Inflammatory macrophage treated with lipopolysaccharide for 4 hours (primary cell): ENCODE measurements at places on chromosomes 4 and X.

- no peak for DNase-seq
Observed at GRCh38 chrX:17828171-17828570, 32.9 kb downstream of the RAI2 start.

DNA sequence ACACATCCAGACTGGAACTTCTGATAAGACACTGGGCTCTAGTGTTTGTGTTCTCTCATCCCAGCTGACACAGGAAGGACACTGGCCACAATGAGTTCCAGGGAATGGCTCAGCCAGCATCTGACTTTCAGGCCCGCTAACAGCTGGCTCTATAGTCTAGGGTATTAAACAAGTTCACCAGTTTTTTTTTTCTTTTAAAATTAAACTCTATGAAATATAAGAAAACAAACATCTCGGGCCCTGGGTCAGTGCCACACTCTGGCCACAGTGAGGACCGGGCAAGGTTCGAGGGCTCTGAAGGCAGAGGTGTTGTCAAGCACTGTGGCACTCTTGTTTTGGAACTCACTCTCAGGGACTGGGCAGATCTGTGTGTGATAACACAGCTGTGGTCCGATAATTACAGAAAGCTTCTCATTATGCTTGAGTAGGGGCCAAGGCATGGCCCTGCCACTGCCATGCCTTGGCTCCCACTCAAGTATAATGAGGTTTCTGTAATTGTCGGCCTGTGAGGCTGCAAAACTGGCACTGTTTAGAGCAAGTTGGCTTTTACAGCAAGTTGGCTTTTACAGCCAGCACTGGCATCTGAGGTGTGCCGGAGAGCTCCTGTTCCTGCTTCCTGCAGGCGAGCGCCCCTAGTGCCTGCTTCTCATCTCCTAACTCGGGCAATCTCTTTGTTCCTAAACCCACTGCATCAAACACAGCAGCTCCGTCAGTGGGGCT, 62.8 kb downstream of the PPP1R2C start:
- no peak for DNase-seq

GRCh38 chr4:115374621-115375020, 261.2 kb upstream of the NDST4 start:
- no peak for DNase-seq

DNA sequence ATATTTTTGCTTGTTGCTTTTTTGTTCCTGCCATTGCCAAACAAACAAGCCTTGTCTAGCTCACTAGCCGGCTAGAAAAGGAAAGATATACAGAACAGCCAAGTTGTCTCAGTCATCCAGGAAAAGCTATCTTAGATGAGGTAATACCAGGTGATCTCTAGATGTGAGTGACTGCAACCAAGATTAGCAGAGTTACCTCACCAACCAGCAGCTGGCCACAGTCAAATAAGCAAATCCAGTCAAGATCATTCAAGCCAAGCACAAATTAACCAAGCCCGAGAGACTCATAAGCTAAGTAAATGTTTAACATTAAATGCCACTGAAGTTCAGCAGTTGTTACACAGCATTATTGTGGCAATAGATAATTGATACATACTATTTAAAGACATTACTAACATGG, 108.6 kb downstream of the CENPC start:
- DNase-seq = no peak

GRCh38 chrX:133645977-133646718, 230.9 kb upstream of the GPC4 start:
- DNase-seq = peak; percentile 86

GRCh38 chrX:107574054-107574683, 54.1 kb upstream of the PRPS1 start:
- DNase-seq = peak; percentile 1

GRCh38 chr4:67556436-67556835, 2.1 kb upstream of the STAP1 start:
- peak; percentile 83 for DNase-seq

GRCh38 chr4:137677863-137678262, 145.6 kb upstream of the PCDH18 start:
- DNase-seq = no peak

- DNase-seq = peak; percentile 46
Observed at GRCh38 chr4:151865744-151866591, 105.2 kb upstream of the GATB start.

DNA sequence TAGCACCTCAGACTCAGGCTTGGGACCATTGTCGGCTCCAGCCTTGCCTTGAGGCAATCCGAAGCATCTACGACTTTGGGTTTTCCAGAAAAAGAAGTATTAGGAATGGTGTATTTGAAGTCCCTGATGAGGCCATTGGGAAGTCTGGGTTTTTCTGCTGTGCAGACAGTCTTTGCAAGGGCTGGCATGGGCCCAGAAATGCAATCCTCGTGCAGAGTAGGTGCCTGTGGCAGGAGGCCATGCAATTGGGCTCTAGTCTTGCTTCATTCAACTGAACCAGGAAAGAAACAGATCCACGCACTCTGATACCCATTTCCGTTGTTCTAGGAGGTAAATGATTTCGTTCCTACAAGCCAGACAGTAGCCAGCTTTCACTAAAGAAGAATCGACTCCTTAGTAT, 12.4 kb downstream of the ZFP92 start:
- no peak for DNase-seq

DNA sequence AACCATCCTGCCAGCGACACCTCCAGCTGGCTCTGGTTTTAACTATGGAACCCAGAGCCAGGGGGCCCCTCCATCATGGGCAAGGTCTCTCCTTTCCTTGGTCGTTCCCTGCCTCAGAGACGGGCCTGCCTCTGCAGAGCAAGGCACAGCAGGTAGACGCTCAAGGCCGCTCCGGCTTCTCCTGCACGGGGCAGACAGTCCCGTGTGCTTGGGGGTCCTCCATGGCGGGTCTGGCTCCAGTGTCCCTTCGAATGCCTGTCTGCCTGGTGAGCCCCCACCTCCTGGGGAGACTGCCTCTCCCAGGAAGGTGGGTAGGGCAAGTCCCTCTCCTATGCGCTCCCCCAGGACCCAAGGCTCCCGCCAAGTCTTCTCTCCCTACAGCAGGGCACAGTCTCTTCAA, 71.5 kb downstream of the ACOX3 start:
- DNase-seq = no peak

GRCh38 chr4:5845035-5845905, 47.6 kb downstream of the CRMP1 start:
- no peak for DNase-seq

DNA sequence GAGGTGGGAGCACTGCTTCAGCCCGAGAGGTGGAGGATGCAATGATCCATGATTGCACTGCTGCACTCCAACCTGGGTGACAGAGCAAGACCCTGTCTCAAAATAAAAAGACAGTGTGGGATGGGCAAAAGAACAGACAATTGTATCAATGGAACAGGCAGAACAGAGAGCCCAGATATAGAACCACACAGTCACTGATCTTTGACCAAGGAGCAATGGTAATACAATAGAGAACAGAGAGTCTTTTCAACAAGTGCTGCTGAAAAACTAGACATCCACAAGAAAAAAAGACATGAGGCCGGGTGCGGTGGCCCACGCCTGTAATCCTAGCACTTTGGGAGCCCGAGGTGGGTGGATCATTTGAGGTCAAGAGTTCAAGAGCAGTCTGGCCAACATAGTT, 5.9 kb downstream of the FAM53A start:
- DNase-seq = no peak

- DNase-seq = no peak
Observed at GRCh38 chr4:134178706-134179105, 22.9 kb downstream of the PABPC4L start.

- DNase-seq = no peak
Observed at GRCh38 chr4:133151691-133152329, 2.7 kb downstream of the PCDH10 start.

DNA sequence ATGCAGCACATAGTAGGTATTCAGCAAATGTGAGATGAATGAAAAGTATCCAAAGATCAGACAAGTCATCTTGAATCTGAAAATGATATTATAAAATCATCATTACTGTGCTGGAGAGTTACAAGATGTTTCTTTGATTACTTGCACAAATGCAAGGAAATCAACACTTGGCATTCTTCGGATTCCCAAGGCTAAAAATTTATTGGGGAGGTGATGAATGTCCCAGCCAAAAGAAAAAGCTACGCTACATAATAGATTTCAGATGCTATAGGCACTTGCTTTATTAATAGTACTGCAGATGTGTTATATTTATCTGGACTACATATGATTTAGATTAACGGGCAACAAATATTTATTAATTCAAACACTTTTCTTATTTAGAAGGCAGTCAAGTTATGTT, 286.7 kb upstream of the TENM3 start:
- no peak for DNase-seq

GRCh38 chr4:99710681-99711345, 53.2 kb upstream of the C4orf54 start:
- DNase-seq = no peak

DNA sequence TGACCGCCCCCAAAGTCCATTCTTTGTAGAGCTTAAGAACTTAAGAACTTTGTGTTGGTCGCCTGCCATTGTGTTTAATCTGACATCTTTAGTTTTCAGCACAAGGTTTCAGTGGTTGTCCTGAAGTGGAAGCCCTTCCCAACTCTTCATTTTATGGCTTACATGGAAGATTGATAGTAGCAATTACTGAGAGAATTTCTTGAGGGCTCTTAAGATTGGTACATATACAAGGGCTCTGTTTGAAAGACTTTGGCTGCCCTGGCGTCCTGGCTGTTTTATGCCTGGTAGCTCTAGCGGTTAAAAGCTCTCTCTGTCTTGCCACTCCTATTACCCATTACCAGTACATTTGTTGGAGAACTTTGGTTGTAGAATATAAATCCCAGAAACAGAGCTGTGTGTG, 75.0 kb downstream of the KDM6A start:
- no peak for DNase-seq

- DNase-seq = no peak
Observed at GRCh38 chrX:137575596-137576255, 9.8 kb downstream of the ZIC3 start.

GRCh38 chrX:134512566-134512965, 52.6 kb downstream of the HPRT1 start:
- DNase-seq = no peak

DNA sequence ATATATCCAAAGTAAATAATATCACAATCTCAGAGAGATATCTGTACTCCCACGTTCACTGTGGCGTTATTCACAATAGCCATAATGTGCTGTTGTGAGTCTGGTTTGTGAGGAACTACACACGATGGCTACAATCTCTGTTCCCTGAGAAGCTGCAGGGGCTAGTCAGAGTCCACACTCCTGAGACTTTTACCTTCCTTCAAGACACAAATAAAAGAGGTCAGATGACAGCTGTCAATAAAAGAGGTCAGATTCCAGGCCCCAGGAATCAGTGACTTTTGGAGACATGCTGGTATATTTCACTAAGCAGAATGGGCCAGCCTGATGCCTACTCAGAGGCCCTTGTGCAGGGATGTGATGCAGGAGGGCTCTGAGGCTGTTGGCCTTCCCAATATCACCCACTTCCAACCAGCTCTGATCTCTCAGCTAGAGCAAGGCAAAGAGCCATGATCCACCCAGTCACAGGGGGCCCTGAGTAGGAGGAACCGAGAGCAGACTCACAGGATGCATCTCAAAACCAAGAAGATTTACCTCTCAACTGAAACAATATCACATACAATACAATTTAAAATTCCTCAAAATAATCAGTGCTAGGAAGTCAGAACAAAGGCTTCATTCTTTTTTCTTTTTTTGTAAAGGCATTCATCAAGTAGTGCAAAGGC, 13.8 kb downstream of the FRYL start:
- DNase-seq = no peak

GRCh38 chr4:3201718-3202702, 46.9 kb upstream of the MSANTD1 start:
- DNase-seq = peak; percentile 79

DNA sequence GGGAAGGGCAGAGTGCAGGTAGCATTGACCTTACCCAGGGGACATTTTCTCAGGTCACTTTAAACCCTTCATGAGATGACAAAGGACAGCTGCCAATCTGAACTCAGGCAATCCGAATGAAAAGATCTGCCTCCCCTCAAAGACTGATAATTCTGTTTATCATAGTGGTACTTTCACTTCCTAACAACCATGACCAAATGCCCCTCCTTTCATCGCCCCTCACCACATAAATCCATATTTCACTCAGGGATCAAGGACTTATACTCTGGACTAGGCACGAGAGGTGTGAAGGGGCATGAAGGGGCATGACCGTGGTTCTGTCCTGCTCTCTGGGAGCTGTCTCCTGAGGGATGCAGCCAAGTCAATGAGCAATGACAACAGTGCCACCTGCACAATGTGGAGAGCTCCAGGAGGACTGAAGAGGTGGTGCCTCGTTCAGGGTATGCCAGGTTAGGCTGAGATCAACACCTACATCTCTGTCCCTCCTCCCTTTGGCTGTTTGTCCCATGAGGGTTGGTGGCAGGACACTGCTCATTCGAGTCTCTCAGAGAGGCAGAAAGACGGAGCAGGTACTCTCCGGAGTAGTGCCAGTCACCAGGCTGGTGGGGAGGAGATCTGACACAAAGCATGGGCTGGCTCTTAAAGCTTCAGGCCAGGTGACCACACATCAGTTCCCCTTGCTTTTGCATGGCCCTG, 12.5 kb downstream of the HS3ST1 start:
- no peak for DNase-seq

DNA sequence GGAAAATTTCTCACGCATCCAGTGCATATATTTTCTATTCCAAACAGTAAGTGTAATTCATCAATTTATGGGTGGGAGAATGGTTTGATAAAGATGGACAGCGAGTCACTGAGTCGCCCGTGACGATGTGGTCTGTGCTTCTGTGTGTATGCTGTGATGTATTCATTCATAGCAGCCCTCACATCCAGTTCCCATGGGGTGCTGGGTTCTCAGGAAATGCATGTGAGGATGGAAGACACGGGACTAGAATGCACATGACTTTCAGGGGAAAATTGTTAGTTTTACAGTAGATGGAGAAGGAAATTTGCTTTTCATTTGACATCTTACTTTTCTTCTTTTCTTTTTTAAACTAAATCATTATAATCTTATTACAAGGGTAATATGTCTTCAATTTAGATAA, 152.9 kb downstream of the STOX2 start:
- no peak for DNase-seq

GRCh38 chr4:120865985-120866384, 56.5 kb downstream of the PRDM5 start:
- no peak for DNase-seq

- DNase-seq = no peak
Observed at GRCh38 chr4:139392797-139393196, 61.1 kb upstream of the RAB33B start.

GRCh38 chr4:140870427-140870826, 114.2 kb upstream of the TBC1D9 start:
- no peak for DNase-seq

DNA sequence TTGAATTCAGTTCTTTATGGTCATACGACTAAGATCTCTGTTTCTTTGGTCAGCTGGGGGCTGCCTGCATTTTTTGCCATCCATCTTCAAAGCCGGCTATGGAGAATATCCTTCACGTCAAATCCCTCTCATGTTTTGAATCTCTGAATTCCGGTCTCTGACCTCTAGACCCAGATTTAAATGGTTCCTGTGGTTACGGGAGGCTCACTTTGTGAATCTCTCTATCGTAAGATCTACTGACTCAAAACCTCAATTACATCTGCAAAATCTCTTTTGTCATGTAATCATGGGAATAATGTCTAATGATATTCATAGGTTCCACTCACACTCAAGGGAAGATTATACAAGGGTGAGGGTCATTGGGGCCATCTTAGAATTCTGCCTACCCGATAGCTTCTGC, 5.7 kb upstream of the MPC1L start:
- no peak for DNase-seq

GRCh38 chrX:82658492-82658891, 849.6 kb upstream of the POU3F4 start:
- DNase-seq = no peak

GRCh38 chr4:8081621-8082516, 76.7 kb downstream of the ABLIM2 start:
- DNase-seq = no peak

- DNase-seq = no peak
Observed at GRCh38 chr4:128393101-128393704, 105.6 kb upstream of the PGRMC2 start.
